GM20000 (cell line): ENCODE measurements at places on chromosomes 1 and 21.

DNA sequence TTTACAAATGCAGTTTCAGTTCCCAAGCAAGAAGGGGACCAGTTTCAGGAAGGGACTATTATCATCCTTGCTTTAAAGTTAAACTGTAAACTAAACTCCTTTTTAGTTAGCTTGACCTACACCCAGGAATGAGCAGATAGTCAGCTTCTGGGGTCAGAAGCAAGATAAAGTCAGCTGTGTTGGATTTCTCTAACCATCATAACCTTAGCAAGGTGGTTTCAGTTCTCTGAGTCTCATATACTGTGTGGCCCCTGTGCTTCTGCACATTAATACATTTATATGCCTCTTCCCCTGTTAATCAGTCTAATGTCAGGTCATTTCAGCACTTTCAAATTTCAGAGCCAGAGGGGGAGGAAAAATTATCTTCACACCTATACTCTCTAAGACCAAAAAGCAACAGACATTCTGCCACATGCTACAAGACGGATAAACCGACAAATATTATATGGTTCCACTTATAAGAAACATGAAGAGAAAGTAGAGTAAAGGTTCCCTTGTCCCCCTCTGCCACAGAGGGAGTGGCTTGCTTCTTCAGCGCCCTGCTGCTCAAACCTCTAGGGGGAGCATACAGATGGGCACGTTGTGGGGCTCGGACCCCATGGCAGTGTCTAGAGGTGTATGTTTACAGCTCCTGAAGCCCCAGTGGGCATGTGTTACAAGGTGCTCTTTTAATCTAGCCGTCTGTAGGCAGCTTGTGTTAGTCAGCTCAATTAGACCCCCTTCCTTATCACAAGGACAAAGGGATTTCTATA, 89.1 kb downstream of the SMYD3 start:
- no peak for DNase-seq

DNA sequence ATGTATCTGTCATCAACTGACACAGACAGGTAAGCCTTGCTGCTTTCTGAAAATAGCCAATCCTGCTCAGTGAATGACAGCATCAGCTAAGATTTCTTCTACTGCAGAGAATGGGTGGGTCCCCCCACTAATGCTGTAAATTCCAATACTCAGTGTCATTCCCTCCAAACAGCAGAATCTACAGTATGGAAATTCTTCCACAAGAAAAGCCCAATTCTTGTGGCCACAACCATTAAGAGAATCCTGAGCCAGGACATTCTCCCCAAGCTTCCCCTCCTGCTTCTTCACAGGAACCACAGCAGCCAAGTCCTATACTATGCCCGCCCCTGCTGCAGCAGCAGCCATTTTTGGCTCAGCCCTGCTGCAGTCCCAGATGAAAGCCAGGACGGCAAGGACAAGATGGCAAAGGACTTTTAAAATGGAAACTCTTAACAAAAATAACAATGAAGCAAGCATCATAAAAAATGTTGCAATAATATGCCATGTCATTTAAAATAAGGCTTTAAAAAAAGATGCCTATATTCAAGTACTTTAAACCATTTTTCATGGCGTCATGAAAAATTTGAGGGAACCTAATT, 26.8 kb downstream of the EIF4G3 start:
- no peak for DNase-seq

GRCh38 chr1:76210160-76210559, 135.6 kb downstream of the ST6GALNAC3 start:
- no peak for DNase-seq

DNA sequence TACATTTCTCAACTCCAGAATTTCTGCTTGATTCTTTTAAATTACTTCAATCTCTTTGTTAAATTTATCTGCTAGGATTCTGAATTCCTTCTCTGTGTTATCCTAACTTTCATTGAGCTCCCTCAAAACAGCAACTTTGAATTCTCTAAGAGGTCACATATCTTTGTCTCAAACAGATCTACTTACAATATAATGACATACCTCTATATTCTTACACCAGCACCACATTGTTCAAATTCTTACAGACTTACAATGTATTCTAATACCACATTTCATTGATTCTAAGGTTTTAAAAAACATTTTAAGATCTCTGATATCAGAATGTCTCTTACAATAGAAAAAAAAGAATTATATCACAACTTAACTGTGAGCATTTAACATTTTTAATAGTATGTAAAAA, 77.4 kb downstream of the DIRAS3 start:
- no peak for DNase-seq

DNA sequence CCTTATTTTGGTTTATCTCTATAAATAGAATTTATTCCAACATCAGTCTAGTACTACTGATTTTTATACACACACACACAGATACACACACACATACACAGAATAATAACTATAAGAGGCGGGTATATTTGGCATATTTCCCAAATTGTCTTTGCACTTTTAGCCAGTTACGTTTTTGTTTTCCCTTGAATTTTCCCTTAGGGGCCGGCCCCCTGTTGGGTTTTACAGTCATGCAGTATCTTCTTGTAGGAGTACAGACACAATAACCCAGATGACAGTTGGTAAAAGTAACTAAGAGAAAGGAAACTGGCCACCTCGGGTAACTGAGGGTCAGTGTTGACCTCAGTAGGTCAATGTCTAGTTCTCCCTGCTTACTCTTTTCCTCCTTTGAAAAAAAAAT, 50.9 kb downstream of the DISP1 start:
- no peak for DNase-seq

DNA sequence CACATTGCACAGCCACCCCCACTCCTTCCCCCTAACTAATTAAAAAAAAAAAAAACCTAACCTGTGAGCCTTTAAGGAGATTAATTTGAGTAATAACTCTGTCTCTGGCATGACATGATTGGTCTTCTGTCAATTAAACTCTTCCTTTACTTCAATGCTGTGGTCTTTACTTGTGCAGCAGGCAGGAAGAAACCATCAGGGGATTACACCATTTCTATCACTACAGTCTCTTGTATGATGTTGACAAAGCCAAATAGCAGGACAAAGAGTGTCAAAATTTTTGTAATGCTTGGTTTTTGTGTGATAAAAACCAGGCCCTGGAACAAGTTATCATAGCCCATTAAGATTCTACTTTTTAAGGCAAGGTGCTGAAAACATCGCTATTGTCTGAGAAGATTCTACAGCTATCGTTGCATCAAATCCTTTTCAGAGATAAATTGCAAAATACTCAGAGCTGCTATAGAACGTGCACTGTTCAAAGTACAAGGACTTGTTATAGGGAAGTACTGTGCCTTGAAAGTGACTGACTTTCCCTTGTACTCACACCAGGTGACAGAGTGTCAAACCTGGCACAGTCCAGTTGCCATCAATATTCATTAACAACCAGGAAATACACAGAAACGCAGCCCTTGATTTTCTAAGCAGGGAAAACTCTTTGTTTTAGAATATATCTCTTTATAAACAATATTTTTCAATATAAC, 37.7 kb downstream of the LHX9 start:
- DNase-seq: no peak

DNA sequence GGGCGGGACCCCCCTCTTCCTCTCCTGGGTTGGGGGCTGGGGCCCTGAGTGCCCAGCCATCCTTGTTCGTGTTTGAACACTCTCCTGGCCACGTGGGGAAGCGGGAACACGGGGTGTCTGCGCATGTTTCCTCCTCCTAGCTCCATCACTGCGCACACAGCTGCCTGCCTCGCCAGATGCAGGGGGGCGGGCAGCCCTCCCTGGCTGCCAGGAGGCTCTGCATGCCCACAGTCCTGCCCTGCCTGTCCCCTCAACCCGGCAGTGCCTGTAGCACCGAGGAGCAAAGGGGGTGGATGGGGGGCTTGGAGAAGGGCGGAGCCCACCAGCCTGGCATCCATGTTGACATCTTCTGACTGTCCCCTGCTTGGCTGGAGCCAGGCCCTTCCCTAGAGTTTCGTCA, 1.8 kb upstream of the SLC25A34 start:
- DNase-seq: no peak

- no peak for DNase-seq
These were observed 1383.7 kb downstream of the MRPL39 start for GRCh38 chr21:24223624-24224023.

GRCh38 chr1:240803151-240803550, 191.2 kb upstream of the GREM2 start:
- DNase-seq: no peak

GRCh38 chr1:61724506-61724812, 482 bp downstream of the TM2D1 start:
- DNase-seq: no peak

- DNase-seq: no peak
These were observed 107.7 kb downstream of the NIBAN1 start for GRCh38 chr1:184866586-184866985.
